ENCODE measurements at places on chromosomes 5 and 9.

GRCh38 chr9:68551191-68551590, 10.5 kb upstream of the TMEM252 start:
- no peak for DNase-seq

DNA sequence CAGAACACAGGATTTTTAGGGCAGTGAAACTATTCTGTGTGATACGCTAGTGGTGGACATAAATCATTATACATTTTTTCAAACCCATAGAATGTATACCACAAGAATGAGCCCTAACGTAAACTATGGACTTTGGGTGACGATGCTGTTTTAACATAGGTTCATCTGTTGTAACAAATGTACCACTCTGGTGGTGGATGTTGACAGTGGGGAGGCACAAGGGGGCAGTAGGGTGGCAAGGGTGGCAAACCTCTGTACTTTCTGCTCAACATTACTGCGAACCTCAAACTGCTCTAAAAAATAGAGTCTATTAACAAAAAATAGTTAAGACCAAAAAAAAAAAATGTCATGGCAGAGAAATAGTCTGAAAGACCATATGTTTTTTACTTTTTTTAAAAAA, 9.1 kb upstream of the MVB12B start:
- DNase-seq: peak; percentile 23

- DNase-seq: no peak
These were observed 127.6 kb downstream of the TRPM6 start for GRCh38 chr9:74760031-74760700.

- DNase-seq: no peak
These were observed 29.5 kb downstream of the SEMA4D start for GRCh38 chr9:89468281-89468960.

DNA sequence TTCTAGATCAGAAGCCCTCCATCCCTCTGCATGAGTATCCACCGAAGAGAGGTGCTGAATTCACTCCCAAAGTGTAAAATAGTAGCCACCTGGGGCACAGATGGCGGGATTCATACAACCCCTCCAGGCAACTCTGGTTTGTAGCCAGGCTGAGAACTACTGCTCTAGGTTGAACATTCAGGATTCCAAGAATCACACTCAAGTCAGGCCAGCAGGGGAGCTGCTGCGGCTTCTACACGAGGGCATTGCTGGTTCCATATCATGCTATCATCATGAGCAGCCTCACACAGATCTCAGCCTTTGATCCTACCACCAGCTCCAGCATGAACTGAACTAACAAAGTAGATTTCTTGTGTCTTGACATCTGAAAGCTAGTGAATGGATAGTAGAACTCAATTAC, 367.9 kb downstream of the DIRAS2 start:
- no peak for DNase-seq

DNA sequence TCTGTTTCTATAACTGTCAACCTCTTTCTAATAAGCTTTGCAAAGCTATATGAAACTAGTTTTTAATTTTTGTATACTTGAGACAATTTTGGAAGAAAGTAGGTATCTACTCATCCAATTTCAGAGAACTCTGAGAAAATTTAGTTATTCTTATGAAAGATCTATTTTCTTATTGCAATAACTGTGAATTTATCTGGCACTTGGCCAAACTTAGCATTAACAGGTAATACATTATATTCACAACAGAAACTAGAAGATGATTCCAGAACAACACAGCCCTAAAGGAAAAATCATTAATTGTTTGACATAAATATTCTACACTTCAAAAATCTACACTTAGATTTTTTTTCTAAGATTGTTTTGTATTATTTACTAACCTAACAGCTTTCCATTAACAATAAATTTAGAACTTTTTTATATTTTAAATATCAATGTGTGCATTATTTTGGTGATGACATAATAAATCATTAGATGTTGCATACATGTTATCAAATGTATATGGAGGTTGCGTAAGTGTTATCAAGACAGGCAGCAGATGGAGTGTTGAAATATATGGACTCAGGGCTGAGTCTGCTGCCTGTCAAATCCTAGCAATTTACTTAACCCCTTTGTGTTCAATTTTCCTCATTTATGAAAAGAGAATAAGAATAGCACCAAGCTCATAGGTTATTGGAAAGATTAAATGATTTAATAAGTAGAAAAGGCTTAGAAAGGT, 141.8 kb downstream of the MUSK start:
- no peak for DNase-seq

- DNase-seq: no peak
These were observed 91.1 kb upstream of the TBCA start for GRCh38 chr5:77867194-77867691.

DNA sequence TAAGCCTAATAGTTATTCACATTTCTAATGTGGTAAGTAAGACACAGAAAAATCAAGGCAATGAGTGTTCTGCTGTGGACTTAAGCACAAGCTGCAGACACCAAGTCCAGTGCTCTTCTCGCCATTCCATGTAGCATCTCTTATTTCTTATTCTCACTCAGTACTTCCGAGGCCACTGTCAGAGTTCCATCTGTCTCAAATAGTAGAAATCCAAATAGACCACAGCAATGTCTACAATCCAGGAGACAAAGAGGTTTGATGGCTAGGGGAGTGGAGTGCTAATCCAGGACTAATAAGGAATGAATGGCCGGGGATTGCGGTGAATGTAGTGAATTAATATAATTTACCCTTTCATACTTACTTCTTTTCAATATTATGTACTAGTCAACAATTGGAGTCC, 147.3 kb downstream of the FBXL7 start:
- DNase-seq: no peak

DNA sequence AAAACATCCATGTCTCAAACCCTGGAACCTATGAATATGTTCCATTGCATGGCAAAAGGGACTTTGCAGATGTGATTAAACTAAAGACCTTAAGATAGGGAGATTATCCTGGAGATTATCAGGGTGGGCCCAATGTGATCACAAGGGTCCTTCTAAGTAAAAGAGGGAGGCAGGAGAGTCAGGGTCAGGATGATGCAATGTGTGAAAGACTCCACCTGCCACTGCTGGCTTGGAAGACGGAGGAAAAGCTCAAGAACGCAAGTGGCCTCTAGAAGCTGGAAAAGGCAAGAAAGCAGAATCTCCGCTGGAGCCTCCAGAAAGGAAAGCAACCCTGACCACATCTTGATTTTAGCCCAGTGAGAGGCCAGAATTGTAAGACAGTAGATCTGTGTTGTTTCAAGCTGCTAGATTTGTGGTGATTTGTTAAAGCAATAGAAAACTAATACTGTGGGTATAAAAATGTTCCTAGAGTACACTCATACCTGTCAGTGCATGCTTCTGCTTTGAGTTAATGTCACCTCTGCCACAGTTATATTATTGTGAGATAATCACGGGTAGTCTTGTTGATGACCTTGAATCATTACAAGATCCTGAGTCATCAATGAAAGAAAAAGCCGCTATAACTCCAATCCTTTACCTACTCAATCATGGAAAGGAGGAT, 93.5 kb upstream of the TNPO1 start:
- no peak for DNase-seq

DNA sequence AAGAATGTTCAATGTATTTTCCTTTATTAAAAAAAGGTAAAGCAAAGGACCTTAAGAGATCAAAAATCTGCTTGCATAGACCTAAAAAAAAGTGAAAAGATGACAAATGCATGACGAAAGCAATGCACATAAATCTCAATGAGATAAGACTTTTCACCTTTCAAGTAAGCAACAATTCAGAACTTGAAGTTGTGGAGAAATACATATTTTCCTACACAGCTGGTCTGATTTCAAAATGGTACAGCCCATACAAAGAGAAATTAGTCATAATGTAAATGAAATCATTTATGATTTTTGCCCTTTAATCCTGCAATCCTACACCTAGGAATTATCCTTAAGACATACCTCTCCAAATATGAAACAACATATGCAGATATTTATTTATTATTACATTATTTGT, 568.0 kb downstream of the ANXA1 start:
- DNase-seq: no peak

DNA sequence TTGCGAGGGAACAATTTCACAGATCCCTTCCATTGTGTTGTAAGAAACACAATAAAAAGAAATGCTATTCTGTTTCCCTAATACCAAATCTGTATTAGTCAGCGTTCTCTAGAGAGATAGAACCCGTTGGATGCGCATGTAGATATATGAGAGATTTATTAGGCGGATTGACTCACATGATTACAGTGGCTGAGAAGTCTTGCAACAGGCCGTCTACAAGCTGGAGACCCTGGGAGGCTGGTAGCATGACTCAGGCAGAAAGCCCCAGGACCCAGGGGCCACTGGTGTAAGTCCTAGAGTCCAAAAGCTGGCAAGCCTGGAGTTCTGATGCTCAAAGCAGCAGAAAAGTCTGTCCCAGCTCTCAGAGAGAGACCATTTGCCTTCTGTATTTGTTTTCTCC, 18.4 kb upstream of the IL17B start:
- no peak for DNase-seq

- DNase-seq: no peak
These were observed 16.9 kb downstream of the GSN start for GRCh38 chr9:121284733-121285451.

All from central memory CD4-positive, alpha-beta T cell (primary cell).